ENCODE measurements at places on chromosomes 2 and 18. TPM values are rescaled to one million over a fixed set of nuclear protein-coding genes. Genes with fewer than 3 reads are reported as not detected.

DNA sequence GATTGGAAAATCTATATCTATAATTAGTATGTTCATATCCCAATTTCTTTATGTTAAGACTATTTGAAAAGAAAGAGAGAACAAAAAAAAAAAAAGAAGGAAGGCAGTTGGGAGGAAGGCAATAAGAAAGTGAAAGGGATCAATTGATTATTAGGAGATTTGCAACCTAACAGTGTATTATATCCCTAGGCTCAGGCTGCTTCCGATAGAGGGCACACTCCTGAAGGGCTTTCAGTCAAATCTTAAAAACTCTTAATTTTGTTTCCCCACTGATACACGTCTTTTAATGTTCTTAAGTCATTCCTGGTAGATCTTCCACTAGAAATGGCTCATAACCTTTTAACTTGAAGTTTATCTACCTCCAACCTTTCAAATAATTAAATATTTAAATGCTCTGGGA, 763.9 kb downstream of the BCL11A start:
- no peak for DNase-seq

DNA sequence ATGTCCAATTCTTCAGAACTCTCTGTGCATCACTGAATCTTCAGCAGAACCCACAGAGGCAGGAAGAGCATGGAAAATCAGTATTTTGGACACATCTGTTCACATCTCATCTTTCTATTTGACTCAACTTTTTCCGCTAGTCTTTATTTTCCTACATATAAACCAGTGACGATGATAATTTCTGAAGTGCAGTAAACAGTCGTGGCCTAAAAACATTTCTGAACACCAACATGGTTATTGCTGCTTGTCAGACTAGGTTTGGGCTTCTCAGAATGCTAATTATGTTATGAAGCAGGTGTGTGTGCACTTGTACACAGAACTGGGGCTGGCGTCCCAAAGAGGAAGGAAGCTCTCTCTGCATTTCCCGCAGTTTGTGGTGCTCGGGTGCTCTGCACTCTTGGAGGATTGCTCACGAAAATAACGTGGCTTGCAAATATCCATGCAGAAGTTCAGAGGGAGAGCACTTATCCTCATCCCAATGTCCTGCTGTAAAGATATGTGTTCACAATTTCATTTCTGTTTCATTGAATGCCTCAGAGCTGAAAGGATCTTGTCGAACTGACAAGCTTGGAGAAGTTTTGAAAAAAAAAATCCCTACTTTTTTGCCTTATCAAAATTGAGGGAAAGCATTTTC, 50.8 kb downstream of the EDAR start:
- DNase-seq, result no peak

- DNase-seq, result no peak
Measured at GRCh38 chr2:132627536-132627935, 42.5 kb downstream of the LYPD1 start.

- no peak for DNase-seq
Measured at GRCh38 chr2:154425994-154426393, 272.5 kb upstream of the KCNJ3 start.

Gene COA5
- total RNA-seq, result 18.0 TPM

Gene ACTG2
- total RNA-seq, result not detected

Gene HAAO
- total RNA-seq, result not detected

Gene DYNC1I2
- total RNA-seq, result 135 TPM

All from dermis microvascular lymphatic vessel endothelial cell (primary cell).